ENCODE measurements at places on chromosomes 1 and 21.

DNA sequence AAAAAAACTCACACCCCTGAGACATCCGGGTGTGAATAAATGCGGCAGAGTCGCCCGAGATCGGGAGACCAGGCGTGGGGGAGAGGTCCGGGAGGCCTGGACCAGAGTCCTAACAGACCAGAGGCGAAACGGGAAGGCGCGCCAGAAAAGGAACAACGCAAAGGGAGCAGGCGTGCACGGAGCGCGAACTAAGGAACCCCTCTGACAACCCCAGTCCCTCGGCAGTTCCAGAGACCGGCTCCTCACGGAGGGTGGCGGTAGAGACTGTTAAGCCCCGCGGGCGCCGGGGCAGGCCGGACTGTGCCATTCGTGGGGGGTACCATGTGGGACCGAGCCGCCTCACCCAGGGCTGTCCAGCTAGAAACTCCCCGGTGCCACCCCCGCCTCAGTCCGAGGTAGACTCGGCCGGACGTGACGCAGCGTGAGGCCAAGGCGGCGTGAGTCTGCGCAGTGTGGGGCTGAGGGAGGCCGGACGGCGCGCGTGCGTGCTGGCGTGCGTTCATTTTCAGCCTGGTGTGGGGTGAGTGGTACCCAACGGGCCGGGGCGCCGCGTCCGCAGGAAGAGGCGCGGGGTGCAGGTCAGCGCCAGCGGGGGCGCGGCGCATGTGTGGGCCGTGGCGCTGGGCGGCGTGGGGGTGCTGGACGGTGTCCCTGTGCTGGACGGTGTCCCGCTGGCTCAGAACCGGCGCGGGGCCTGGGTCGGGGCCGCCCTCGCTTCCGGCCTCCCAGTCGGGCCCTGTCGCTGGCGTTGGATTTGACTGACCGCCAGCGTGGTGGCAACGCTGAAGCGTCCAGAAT is at the start of gene PARK7:
Gene PARK7, plus strand, starts transcription at position 496 of the 798 bp plus-strand sequence. CDS start 1,075 bp downstream, outside the sequence.
- DNase-seq = peak; percentile 99

- no peak for DNase-seq
Measured at GRCh38 chr1:208841436-208841835, 597.3 kb upstream of the PLXNA2 start.

DNA sequence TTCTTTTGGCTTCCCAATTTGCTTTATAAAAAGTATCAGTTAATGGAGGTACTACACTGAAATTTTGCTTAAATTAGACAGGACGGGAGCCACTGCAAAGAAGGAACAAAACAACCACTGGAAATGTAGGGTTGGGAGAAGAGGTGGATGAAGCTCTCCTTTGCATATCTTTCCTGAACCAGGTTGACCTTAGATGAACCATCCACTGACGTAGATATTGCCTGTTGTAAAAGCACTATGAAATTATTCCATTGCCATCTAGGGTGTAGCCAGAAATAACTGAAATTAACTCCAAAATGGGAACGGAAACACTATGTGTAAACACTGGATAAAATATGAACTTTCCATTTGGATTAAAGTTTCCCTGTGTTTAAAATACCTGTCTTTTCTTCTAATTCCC is 1.2 kb upstream of the ABL2 start:
- DNase-seq = no peak

DNA sequence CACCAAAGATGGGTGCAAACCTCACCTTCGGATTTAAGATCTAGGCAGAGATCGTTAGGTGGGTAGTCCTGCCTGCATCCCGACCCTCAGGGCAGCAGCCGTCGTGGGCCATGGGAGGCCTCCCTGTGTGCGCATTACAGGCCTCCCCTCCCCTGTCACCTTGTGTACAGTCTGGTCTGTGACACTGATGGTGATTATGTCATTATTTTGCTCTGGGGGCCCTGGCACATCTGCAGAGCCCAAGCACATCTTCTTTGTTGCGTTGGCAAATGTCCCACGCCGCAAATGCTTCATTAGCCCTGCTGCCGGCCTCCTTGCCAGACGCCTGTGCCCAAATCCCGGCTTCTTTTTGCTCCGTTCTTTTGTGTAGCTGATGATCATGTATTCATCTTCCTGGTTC is 31.7 kb downstream of the PROX1 start:
- DNase-seq = no peak

DNA sequence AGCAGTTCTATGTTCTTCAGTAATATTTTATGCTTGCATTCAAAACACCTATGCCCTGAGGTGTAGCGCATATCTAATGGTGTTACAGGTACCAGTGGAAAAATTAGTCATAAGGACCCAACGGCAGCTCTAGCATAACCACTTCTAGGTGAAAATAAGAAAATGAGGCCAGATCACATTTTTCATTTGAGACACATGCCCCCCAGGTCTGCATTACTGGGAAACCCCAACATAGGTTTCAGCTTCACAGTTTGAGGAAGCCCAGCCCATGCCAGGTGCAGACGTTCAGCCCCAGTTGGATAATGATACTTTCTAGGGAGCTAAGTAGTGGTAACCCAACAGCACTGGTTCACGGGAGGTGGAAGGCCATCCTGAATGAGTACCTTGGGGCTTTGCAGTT is 129.8 kb downstream of the CNIH3 start:
- DNase-seq = no peak

- DNase-seq = no peak
Measured at GRCh38 chr1:59104191-59104760, 192.6 kb upstream of the FGGY start.

DNA sequence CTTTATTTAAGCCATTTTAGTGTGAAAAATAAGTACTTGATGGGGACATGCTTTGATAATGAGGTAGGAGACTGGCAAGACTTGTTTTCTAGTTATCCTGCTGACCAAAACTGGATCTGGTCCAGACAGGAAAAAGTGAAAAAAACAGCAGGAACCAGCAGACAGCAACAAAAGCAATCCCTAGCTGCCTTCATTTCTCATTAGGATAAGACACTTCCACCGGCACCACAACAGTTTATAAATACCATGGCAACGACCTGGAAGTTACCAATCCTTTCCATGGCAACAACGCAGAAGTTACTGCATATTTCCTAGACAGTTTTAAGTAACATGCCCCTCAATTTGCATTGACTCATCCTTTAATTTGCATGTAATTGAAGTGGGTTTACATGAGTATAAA is 993.8 kb upstream of the NCAM2 start:
- DNase-seq = no peak

- no peak for DNase-seq
Measured at GRCh38 chr1:233465745-233466343, 138.3 kb downstream of the MAP3K21 start.

DNA sequence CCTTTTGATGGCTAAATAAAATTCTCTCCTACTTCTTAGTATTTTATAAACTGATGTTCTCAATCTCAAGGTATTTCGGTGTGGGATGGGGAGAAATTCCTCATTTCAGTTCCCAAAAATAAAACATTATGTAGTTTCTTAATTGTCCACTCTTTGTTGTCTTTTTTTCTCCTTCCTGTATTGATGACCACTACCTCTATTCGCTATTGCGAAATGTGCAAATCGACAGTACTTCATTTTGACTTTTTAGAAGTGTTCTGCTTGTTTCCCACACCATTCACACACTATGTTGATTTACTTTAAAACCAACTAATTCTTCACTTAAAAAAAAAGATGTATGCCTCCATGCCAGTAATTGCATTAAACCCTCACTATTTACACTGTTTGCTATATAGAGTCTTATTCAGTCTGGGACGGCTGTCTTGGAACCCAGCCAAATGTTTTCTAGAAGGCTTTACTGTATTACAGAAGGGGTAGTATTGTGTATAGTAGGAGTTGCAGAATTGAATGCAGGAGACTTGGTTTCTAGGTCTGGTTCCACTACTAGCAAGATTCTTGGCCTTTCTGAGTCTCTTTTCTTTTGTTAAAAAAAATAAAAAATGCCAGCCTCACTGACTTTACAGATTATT is 5.6 kb downstream of the RNF2 start:
- DNase-seq = no peak

DNA sequence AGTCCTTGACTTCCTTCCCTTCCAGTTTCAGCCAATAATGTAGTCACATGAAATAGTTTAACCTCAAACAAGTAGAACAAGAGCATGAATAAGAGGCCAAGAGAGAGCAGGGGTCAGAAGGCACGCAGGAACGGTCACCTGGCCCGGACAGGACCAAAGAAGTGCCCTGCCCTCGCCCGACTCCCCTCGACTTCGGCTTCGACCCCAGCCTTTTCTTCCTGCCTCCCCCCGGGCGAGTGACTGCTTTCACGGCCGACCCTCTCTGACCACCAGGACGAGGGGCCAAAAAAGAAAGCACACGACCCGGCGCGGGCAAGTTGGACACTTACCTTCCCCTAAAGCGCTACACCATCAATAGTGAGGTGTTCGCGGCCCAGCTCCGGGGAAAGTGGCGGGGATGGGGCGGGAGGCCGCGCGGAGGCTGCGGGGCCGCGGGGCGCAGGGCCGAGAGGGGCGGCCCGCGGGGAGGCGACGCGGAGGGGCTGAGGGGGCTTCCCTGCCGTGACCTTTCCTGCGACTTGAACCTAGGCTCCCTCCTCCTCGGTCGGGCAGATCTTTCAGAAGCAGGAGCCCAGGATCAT is 519 bp downstream of the RERE start:
- no peak for DNase-seq

DNA sequence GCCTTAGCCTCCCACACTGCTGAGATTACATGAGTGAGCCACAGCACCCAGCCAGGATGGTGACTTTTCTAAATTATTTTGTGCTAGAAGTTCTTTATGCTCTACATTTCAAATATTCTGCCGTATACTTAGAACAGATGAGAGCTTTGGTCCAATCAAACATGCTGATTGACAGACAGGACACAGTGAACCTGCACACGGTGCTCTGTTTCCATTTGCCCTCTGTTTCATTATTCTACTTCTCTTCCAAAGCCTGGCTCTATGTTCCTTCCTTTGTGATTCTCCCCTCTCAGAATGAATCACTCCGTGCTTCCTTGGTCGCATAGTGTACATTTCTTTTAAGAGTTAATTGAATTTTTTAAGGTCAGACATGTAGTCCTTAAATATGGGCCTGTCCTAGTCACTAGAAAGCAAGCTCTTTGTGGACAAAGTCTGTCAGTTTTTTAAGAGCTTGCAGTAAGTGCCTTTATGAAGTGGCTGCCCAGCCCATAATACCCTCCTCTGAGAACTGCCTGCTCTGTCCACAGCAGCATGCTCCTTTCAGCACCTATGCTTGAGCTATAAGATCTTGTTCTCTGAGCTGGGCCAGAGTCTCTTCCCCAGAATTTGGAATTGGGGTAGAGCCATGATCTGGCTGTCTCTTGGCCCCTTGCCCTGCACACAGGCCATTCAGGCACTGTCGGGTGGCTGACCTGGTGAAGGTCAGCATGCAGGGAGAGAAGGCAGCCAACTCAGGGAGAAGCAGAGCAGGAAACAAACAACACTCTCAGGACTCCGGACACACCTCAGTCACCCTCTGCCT is 66.8 kb upstream of the SLC44A3 start:
- no peak for DNase-seq

GRCh38 chr1:116971965-116972673 is 29.4 kb upstream of the CD101 start:
- no peak for DNase-seq

GRCh38 chr1:167716000-167716271 is 5.8 kb upstream of the MPZL1 start:
- DNase-seq = no peak

- peak; percentile 28 for DNase-seq
Measured at GRCh38 chr1:116020668-116021272, 44.5 kb downstream of the SLC22A15 start.

DNA sequence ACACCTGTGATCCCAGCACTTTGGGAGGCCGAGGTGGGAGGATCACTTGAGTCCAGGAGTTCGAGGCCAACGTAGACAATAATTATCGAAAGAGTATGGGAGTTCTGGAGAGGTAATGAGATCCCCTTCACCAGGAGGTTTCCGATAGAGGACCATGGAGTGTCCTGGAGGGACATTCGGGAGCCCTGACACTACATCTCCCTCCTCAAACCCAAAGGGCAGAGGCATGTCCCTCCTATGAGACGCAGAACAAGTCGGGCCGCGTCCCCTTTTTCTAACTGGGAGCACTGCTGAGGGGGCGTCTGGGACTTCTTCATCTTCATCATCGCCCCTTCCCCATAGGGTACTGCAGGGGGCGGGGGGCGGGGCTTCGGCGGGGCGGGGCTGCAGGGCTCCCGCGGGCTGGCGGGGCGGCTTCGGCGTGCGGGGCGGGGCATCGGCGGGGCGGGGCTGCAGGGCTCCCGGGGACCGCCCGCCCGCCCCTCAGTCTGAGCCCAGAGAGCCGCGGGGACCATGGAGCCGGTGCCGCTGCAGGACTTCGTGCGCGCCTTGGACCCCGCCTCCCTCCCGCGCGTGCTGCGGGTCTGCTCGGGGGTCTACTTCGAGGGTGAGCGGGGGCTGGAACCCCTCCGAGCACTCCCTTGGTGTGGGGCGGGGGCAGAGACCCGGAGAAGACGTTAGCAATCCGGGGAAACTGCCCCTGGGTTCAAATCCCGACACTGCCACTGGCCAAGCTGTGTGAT is at the start of gene THEMIS2:
Gene THEMIS2, plus strand, starts transcription at position 486 of the 743 bp plus-strand sequence. Its CDS starts 28 bp downstream, at position 514.
- peak; percentile 68 for DNase-seq

GRCh38 chr1:16172964-16173446 is 17.1 kb upstream of the EPHA2 start:
- DNase-seq = no peak

GRCh38 chr1:223363856-223364684 is at the start of gene SUSD4:
TSS of gene SUSD4 (minus strand) at chr1:223364176. CDS start at chr1:223363425, 751 bp downstream.
- DNase-seq = peak; percentile 71

GRCh38 chr1:155471026-155471425 is 91.6 kb downstream of the ASH1L start:
- no peak for DNase-seq

- DNase-seq = no peak
Measured at GRCh38 chr1:96559707-96560596, 161.6 kb upstream of the PTBP2 start.

DNA sequence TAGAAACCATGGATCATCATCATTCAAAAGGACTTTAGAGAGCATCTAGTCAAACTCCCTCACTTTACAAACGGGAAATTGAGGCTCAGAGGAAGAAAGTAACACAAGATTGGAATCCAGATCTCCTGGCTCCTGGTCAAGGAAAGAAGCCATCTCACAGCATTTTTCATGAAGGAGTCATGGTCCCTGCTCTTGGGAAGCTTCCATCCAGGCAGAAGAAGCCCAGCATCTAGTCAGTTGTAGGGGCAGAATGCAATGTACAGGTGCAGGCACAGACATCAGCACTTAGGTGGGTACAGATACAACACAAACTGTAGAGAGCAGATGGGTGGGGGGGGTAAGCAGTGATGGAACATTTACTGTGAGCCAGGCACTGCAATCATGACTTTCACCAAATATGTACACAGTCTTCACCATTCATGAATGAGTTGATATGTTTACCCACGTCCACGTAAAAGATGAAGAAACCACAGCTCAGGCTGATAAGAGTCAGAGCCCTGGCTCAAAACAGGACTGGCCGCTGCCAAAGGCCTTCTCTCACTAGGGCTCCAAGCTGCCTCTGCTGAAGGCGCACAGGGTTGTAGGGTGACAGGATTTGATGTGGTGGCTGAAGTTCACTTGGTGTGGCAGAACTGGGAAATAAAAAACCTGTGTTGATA is 44.0 kb downstream of the OPTC start:
- DNase-seq = no peak

GRCh38 chr1:20380616-20381035 is 90.0 kb downstream of the VWA5B1 start:
- DNase-seq = no peak

- DNase-seq = no peak
Measured at GRCh38 chr21:34700605-34701004, 31.8 kb downstream of the CLIC6 start.
